ENCODE measurements at places on chromosomes 13 and 19.

DNA sequence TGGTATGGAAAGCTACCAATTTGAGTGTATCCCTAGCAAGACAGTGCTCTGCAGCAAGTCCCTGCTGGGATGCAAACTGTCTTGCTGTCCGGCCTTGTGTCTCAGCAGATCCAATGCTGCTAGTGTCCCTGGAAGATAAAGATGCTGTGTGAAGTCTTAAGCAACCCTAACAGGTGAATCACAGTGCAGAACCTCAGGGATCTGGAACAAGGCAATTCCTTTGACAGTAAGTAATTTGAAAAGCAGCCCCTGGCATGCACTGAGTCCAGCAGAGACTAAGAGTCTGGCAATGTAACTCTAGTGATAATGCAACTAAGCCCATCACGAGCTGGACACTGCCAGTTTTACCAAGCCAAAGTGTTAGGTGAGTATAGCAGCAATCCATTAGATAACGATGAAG is 1.7 kb upstream of the UCHL3 start:
- no peak for DNase-seq

DNA sequence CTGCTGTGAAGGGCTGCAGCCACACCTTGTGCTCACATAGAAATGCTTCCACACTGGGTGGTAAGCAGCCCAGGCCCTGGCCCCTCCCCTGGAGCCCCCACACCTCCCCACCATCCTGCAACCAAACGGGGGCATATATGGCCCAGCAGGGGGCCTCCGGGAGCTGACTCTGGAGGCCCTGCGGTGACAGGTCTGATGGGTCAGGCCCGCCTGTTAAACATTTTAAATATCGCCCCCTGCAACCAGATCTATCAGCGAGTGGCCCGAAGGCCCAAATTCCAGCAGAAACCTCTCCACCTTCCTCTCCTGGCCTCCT is 48.0 kb upstream of the KATNAL1 start:
- DNase-seq, result no peak

GRCh38 chr13:40109351-40109844 is 453.9 kb downstream of the COG6 start:
- DNase-seq, result peak; percentile 96

DNA sequence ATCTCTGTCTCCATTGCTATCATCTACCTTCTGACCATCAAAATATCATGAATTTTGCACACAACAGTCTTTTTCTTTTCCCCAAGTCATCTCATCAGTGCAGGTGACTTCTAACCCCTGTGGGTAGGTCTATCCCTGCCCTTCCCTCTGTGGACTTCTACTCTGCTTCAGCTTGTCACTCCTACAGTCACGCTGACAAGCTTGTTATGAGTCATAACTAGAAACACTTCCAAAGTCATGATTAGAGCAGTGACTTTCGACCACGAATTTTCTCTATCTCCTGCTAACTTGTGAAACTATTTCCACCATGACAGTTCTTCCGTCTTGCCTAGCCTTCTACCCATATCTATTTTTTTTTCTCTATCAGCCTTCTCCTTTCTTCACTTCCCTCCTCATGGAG is 343.7 kb upstream of the ARGLU1 start:
- DNase-seq, result no peak

DNA sequence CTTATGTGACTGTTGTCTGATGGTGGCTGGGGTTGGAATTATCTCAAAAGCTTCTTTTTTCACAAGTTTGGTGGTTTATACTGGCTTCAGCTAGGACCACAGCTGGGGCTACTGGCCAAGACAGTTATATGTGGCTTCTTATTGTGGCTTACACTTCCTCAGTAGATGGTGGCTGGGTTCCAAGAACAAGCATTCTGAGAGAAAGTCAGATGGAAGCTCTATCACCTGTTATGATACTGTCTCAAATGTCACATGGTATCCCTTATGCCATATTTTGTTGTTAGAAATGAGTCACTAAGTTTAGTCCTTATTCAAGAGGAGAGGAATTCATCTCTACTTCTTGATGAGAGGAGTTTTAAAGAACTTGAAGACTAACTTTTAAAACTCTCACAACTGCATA is 41.6 kb downstream of the NDFIP2 start:
- DNase-seq, result peak; percentile 82

DNA sequence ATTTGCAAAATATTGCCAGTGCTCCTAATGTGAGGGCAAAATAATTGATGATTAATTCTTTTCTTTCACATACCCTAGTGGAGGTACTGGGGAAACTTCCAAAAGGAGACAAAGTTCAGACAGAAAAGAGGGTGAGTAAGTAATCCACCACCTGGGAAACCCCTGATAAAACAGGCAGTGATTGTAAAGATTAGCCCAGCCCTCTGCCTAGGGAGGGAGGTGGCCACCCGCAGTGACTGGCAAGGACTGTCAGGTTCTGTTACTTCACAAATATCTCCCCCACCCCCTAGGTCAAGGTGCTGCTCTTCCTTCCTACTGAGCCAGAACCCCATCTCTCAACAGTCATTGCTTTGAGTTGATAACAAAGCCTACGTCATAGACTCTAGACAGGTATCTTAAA is 239.7 kb downstream of the DNAJC15 start:
- no peak for DNase-seq

- no peak for DNase-seq
Observed at GRCh38 chr19:38513762-38514167, 80.3 kb downstream of the RYR1 start.

DNA sequence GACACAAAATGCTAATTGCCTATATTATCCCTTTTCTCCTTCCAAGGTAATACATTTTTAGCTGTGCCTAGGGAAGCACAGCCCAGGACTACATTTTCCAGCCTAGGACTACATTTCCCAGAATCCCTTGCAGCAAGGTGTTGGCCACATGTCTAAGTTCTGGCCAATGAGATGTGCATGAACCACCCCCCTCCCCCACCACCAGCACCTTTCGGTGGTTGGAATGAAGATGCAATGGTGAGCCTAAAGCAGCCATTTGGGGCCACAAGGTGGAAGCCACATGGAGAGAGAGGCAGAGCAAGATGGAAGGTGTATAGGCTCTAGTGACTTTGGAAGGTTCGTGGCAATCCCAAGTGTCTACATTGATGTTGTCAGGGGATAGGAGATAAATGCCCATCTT is 16.2 kb downstream of the UNC13A start:
- DNase-seq, result peak; percentile 11

DNA sequence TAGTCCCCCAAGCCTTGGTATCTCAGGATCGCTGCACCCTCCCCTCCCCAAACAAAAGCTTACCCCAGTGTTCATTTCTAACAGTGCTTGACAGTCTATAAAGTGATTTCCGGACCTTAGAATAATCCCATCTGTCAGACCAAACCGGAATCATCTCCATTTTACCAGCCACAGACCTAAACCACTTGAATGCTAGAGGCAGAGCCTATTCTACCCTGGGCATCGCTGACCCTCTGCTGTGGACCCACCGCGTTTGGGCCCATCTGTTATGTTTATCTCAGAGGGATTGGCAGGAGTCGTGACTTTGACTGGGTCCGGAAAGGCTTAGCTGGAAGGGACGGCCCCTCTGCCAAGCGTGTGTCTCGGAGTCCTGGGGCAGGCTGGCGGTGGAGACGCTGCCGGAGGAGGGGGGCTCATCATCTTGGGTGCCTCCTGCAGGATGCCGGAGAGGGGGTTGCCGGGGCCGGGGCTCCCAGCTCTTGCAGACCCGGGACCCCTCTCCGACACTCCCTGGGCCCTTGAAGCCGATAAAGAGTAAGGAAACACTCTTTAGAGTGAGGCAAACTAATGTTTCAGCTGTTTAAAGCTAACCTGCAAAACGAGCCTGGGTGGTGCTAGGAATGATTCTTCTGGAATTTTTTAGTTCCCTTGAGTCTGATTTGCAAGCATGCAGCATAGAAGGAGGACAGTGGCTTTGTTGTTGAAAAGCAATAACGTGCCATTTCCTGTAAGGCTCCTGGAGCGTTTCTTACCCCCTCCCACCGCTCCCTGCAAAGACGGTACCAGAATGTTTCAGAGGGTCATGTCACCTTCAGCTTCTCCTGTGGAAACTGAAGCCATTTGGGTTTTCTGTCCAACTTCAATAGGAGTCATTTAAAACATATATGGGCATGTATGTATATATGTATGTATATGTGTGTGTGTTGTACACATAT is 1.3 kb downstream of the SLC25A42 start:
- DNase-seq, result no peak

DNA sequence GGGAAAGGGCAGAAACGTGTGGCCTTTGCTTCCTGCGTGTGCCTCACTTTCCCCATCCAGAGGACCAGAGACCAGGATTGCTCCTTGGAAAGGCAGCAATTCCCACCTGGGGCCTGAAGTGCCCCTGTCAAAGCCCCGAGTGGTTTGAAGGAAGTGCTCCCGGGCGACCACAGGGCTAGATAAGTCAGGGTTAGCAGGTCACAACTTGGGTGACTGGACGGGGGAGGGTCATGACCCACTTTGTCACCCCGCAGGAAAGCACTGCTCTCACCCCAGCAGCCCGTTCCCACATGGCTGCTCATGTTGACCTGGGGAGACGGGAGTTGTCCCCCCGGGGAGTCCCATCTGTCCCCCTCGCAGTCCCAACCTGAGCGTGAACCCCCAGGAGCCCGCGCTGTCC is 459 bp downstream of the PRAM1 start:
- no peak for DNase-seq

DNA sequence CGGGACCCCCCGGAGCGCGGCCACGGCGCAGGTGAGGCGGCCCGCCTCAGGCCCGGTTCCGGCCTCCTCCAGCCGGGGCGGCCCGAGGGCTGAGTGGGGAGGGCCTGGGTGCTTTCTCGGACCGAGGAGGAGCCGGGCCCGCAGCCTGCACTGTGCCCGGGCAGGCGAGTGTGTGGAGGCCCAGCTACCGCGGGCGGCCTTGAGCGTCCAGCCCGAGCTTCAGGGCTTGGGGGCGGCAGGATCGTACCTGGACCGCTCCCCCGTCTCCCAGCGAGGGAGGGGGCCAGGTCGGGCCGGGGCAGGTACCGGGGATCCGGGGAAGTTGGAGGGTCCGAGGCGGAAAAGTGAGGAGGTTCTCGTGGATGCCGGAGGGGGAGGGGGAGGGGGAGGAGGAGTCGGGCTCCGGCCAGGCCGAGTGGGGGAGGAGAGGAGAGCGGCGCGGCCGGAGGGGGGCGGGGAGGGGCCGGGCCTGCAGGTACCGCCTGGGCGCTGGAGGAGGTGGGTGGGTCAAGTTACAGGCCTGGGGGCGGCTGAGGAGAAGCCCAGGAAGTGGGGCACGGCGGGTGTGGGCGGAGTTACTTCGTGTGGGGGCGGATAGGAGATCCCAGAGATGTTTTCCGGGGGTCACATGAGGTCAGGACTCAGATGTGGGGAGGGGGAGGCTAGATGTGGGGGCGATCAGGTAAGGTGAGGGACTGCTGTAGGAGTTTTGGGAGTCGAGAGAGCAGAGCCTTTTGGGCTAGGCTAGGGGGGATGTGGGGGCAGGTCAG is 545 bp downstream of the NACC1 start:
- peak; percentile 44 for DNase-seq

GRCh38 chr13:66021846-66022245 is 1208.3 kb downstream of the PCDH9 start:
- peak; percentile 13 for DNase-seq

DNA sequence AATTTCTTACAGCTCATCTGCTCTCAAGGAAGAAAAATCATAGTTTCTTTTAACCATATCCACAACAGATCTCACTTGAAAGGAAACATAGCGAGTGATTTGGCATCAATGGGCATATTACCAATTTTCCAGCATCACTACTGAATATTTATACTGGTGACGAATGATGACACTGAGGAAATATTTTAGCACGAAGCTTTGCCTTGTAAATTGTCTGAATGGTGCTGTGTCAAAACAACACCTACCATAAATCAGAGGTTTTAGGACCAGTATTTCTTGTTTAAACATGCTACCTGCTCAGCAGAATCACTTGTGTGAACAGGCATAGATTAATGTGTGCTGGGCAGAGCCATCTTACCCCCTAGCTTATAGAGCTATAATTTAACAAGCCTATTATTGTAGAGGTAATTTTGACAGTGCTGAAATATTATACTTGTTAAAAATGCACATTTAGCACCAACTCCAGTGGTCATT is 146.8 kb downstream of the ABCC4 start:
- peak; percentile 20 for DNase-seq

DNA sequence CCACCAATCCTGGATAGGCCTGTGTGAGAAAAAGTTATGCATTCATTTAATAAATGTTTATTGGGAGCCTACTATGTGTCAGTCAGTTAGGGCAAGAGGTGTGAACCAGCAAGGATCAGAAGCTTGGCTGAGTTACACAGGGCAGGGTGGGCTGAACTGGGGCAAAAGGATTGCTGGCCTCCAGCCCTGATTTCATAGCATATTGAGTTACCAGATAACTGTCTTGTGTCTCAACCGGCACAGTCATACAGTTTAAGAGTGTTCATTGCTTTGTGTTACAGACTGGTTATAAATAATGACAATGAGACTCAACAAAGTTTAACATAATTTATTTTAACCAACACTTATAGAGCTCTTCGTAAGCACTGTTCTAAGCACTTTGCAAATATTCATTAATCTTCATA is 253.8 kb downstream of the DLEU7 start:
- peak; percentile 94 for DNase-seq

DNA sequence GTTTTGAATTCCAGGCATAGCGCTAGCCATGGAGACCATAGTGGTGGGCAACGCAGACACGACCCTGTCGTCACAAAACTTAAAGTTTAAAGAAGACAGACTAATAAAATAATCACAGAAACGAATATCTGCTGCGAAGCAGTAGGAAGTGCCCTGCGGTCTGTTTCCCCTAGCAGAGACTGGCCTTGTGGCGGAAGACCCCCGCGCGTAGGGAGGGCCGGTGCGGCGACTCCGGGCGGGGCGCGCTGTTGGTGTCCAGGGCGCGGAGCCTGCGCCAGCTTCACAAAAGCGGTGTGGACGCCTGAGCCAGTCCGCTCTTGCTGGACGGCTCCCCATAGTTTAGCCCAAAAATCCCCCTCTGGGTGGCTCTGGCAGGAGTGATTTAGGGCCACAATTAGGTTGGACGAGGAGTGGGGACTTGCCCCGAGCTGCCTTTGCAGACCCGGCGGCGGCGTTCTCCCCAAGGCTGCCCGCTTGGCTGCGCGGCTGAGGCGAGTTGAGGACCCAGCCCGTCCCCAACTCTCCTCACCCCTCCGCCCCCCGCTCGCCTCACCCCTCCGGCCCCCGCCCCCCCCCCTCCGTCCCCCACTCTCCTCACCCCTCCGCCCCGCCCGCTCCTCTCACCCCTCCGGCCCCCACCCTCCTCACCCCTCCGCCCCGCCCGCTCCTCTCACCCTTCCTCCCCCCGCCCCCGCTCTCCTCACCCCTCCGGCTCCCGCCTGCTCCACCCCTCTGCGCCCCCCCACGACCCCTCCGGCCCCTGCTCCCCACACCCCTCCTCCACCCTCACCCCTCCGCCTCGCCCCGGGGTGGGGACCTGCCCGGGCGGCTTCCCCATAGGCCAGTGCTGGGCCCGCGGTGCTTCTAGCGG is 14.2 kb upstream of the LATS2 start:
- DNase-seq, result peak; percentile 17

DNA sequence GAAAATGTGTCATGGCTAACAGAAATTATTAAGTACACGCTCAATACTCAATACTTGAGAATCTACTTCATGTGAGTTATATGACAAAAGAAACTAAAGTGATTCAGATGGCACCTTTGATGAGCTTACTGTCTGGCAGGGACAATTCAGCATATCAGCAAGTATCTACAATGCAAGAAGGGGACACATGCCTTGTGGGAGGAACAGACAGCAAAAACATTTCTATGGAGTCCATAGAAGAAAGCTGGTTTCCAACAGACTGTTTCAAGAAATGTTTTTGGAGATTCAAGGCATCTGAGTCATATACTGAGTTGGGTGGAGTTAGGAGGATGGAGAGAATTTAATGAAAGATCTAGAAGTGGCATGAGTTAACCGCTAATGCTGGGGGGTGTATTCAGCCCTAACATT is 54.7 kb downstream of the MBNL2 start:
- no peak for DNase-seq

- DNase-seq, result no peak
Observed at GRCh38 chr13:23288995-23289394, 108.2 kb downstream of the SGCG start.

GRCh38 chr13:68439817-68440216 is 1209.7 kb upstream of the PCDH9 start:
- peak; percentile 18 for DNase-seq
